ENCODE measurements at places on chromosomes 6 and 20.

DNA sequence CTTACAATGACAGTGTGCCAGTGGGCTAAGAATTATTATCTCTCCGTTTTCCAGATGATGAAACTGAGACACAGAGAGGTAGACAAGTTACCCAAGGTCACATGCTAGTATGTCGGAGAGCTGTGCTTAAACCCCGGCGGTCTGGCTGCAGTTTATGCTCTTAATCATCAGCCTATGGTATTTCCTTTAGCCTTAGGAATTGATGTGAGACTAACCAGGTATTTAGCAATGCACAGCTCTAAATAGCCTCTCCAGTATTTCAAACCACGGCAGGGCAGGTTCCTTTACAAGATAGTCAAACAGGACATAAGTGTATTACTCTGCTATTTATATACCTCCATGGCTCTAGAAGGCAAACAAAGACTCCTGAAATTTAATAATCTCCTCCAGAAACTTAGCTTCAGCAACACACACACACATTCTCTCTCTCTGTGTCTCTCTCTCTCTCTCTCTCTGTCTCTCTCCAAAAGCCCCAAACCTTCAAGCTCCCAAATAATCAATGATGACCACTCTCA is 142.0 kb upstream of the ZNF217 start:
- DNase-seq: no peak

GRCh38 chr20:34713194-34713943 is 9.2 kb downstream of the TP53INP2 start:
- DNase-seq: no peak

- no peak for DNase-seq
Observed at GRCh38 chr20:53408691-53409446, 184.8 kb downstream of the ZNF217 start.

GRCh38 chr20:63005365-63005861 is 1.4 kb downstream of the BHLHE23 start:
- DNase-seq: no peak

- no peak for DNase-seq
Observed at GRCh38 chr6:123771126-123771525, 32.5 kb upstream of the NKAIN2 start.
